ENCODE measurements at places on chromosomes 3 and 15. TPM values are rescaled to one million over a fixed set of nuclear protein-coding genes. Genes with fewer than 3 reads are reported as not detected.

- DNase-seq: no peak
These were observed 16.4 kb upstream of the ANXA2 start for GRCh38 chr15:60414016-60414682.

- no peak for DNase-seq
These were observed 1.5 kb downstream of the FOXB1 start for GRCh38 chr15:60005352-60006202.

GRCh38 chr3:40961104-40961857 is 238.0 kb upstream of the CTNNB1 start:
- DNase-seq: no peak

DNA sequence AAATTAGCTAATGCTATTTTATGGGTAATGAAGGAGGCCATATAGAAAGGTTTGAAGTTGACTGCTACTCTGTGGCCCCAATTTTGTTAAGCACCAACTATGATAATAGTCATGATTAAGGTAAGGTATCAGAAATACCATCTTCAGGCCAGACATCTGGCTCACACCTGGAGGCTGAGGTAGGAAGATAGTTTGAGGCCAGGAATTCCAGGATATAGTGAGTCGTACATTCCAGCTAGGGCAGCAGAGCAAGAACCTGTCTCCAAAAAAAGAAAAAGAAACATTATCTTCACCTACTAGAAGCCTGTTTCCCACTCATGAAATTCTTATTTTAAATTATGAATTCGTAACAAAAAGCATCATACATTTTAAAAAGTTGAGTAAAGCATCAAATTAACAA is 64.4 kb downstream of the LRRC28 start:
- no peak for DNase-seq

DNA sequence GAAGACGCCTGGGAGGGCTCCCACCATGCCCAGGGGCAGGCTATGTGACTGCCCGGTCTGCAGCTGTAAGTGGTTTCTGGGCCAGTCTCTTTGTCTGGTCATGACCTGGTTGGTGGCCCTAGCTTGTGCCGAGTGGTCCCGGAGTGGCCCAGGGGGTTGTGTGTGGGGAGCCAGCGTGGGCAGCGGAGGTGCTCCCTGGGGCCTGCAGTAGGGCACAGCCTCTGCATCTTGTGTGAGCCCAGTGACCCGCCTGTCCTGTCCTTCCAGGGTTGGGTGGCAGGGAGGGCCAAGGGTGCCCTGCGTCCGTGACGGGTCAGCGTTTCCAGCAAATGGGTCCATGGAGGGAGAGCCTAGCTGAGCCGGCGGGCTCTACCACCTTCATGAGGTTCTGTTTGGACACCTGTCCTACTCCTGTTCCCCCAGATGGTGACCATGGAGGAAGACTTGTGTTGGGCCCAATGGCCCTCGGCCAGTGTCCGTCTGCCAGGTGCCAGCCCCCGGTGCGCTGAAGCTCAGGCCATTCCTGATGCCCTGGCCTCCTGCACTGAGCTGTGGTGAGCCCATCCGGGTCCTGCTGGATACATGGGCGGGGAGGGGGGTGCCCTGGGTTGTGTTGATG is 215.4 kb downstream of the SNRPN start:
- DNase-seq: no peak

GRCh38 chr3:184474897-184475296 is 86.7 kb upstream of the EPHB3 start:
- DNase-seq: no peak

DNA sequence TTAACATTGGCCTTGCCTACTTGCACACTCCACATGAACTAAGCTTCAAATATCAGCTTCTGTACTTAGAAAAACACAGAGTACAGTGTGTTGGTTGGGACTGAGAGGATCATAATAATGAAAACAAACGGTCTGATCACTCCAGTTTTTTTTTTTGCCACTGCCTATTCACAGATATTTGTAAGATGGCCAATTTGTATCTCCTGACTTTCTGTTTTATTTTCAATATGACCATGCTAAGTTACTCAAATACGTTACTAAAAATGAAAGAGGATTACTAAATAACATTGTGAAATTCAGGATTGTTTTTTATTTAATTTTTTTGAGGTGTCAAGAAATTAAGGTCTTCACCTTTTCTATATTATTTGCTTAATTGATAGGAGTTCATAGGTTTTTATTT is 595.1 kb downstream of the TUSC7 start:
- no peak for DNase-seq

DNA sequence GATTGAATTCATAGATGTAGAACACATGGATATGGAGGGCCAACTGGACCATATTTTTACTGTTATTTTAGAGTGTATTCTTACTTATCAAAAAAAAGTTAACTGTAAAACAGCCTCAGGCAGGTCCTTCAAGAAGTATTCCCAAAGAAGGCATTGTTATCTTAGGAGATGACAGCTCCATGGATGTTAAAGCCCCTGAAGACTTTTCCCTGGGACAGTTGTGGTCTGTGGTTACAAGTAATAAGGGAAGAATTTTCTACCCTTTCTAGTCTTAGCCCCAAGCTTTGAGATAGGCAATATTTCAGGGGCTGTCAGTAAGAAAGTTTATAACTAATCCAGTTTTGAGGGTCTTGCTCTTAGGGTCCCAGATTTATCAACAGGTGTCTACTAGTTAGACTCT is 62.5 kb downstream of the LRRC49 start:
- DNase-seq: no peak

DNA sequence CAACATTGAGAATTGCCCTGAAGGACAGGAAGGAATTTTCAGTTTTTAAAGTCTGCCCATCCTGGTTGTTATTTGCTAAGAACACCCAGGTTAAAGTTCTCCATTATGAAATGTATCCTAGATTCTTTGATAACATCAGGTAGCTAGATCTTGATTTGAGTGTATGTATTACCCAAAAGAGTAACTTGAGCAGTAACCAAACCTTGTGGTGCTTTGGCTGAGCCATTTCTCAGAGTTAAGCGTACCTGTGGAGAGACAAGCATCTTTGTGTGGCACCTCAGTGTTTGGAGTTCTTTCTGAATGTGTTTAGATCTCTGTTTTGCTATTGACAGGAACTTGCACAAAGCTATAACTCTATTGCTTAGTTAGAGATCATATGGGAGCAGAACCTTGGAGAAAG is 20.4 kb downstream of the CEP97 start:
- no peak for DNase-seq

DNA sequence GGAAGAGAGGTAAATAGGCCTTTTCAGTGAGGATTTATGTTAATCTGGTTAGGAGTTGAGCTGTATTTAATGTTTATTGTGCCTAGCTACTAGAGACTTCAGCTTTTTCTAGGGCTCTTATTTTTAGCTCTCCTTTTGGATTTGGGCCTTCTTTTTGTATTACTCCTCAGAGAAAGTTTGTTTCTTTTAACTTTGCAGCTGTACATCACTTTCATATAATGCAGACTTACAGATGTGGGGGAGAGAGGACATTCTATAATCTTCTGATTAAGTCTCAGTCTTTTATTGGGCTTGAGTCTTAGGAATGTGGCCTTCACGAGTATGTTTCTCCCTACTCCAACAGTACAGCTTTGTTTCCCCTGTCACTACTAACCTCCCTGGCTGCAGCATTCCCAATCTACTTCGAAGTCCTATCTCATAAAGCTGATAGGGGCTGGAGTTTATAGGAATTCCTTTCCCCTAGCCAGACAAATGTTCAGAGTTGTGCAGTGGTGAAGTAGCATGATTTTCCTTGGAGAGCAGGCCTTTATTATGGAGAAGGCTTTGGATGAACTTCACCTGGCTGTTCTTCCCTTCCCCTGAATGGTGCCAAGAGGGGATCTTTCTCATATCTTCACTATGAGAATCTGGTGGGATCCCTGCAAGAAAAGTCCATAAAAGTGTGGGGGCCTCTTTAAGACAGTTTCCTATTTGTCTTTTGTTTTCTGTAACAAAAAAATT is 82.2 kb upstream of the CBLB start:
- DNase-seq: no peak

DNA sequence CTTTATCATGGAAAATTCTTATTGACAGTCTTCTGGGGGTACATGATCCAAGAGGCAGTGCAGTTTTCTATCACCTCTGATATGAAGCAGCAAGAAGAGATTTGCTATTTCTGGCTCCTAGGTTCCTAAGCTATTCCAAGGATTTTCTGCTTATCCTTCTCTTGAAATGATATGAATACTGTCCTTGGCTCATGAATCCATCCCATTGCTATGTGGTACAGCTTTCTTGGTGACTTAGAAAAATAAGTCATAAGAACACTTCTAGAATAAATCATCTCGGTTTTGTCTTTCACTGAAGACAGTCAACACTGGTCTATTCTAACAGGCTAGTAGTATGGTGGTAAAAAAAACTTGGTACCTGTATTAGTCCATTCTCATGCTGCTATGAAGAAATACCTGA is 333.6 kb upstream of the RASGRP1 start:
- DNase-seq: no peak

DNA sequence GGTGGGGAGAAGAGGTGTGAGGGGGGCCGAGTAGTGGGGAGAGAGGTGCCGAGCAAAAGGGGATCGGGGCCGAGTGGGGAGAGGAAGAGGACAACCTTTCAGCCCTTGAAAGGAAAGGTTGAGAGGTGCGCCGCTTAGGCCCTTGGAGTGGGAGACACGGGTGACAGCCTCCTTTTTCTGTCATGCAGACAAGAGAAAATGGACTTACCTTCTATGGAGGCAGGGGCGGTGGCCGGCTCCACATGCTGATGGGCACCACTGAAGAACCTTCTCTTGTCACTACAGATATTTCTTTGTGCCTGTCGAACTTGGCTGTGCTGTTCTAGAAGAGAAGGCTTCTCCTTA is 421 bp downstream of the KLHL18 start:
- DNase-seq: peak; percentile 6

- no peak for DNase-seq
These were observed 256.3 kb downstream of the CPNE4 start for GRCh38 chr3:131778526-131778925.

GRCh38 chr3:45166321-45166879 is 20.2 kb upstream of the CDCP1 start:
- DNase-seq: no peak

The SLC22A14 gene
- polyA plus RNA-seq: 1.1 TPM

The ADAMTS9 gene
- 174 TPM for polyA plus RNA-seq

The PIGZ gene
- 1.8 TPM for polyA plus RNA-seq

The ARL6 gene
- 18.1 TPM for polyA plus RNA-seq

The ANKRD63 gene
- 0.17 TPM for polyA plus RNA-seq

The CHRM5 gene
- 0.35 TPM for polyA plus RNA-seq

The GABRB3 gene
- polyA plus RNA-seq: 6.0 TPM

The REC114 gene
- polyA plus RNA-seq: not detected

The CHRD gene
- 10.6 TPM for polyA plus RNA-seq

The GOLGA8S gene
- polyA plus RNA-seq: 1.4 TPM

The ADGRG7 gene
- not detected for polyA plus RNA-seq

Measured in left kidney (tissue), 8 donors.